ENCODE measurements at places on chromosomes 6 and 20.

DNA sequence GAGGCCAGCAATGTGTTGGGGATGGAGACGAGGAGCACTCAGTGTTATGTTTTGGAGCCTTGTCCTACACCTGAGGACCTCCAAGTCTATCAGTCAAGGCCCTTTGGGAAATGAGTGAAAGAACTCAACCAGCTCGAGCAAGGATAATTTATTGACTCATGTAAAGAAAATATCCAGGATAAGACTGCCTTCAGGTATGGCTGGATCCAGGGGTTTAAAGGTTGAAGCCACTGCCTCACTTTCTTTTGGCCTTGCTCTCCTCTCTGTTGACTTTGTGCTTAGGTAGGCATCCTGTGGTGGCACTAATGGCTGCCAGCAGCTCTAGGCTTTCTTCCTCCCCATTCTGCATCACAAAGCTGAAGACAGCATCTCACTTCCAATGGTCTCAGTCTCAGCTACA is 66.3 kb upstream of the ZNFX1 start:
- DNase-seq, result no peak

GRCh38 chr20:38730167-38730988 is 6.1 kb downstream of the SLC32A1 start:
- DNase-seq, result no peak

DNA sequence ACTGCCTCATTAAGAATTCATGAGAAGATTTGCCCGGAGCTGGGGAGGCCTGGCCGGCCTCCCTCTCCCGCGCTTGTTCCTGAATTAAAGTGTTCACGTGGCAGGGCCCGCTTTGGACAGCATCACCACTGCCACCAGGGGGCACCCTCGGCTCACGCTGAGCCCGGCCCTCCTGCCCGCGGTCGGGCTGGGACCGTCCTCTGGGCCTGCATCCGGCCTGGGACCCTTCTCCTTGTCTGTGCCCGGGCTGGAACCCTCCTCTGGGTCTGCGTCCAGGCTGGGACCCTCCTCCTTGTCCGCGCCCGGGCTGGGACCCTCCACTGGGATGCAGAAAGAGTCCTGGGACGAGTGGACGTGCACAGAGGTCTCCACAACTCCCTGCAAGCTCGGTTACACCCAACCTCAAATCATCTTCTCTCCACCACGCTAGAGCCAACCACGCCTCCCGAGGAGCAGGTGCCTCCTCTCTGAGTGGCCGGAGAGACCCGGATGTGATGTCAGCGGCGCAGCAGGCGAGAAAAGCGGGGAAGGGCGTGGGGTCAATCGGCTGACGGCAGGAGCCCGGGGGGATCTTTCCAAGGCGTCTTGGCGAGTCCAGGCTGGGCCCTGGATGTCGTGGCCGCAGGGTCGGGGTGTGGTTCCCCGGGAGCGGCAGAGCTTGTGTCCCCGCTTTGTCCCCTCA is 50.9 kb upstream of the DACT2 start:
- DNase-seq, result peak; percentile 30

GRCh38 chr6:12314751-12315150 is 24.6 kb downstream of the EDN1 start:
- no peak for DNase-seq

- DNase-seq, result no peak
Observed at GRCh38 chr20:47789764-47790579, 4.7 kb upstream of the SULF2 start.

DNA sequence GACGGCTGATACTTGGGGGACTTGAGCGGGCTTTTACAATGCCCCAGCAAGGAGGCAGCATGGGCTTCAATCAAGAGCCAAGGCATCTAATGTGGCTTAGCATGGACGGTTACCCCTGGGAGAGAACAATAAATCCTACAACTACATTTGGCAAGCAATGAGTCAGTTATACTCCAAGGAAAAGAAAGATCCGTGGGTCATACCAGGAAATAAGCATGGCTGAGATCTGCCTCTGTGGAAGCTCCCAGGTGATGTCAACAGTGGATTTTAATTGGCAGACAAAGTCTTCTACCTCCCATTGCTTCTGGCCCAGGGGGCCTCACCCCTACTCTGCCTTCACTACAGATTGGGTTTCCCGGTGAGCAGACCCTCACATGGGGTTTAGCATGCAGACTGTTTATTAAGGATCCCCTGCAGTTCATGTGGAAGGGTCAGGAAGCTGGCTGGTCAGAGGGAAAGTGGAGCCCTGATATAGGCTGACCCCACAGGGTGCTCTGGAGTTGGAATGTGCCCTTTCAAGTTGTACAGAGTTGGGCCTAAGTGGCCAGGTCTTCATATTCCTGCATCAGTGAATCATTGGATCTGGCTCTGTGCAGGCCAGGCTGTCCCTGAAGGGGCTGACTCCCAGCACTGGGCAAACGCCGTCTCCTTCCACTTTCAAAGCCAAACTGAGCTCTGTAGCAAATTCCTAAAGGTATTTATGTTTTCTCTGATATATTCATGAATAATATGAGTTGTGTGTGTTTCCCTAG is 91.3 kb upstream of the GGTLC1 start:
- DNase-seq, result no peak

DNA sequence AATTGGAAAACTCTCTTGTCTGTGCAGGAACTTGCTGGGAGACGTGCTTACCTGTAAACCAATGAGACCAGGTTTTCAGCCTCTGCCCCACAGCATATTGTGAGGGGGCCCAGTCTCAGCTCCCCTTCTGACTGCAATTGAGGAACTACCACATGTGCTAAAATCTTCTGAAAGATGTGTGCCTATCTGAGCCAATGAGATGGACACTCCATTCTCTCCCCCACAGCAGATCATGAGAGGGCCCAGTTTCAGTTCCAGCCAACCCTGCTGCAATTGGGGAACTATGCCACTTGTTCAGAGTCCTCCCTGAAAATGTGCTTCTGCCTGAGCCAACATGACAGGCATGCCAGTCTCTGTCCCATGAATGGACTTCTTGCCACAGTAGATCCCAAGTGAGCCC is 20.9 kb upstream of the PI3 start:
- DNase-seq, result no peak

DNA sequence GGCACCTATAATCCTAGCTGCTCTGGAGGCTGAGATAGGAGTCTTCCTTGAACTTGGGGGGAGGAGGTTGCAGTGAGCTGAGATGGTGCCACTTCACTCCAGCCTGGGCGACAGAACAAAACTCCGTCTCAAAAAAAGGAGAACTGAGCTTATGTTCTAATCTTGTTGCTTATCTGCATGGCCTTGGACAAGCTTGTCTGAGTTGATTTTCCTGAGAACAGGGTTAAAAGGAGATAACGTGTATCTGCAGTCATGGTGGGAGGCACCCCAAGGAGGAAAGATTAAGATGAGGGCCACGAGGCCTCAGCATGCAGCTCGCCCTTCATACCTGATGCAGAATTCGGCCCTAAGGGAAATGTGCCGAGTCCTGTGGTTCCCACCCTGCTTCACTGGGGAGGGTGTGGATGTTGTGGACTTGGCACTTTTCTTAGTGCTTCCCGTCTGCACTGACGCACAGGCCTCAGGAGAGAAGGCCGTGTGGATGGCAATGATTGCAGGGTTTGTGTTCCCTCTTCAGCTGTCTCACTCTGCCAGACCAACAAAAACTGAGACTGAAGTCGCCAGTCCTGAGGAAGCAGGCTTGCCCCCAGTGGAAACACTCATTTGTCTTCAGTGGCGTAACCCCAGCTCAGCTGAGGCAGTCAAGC is 56.3 kb downstream of the EZR start:
- no peak for DNase-seq

GRCh38 chr6:137957471-137957870 is 90.4 kb downstream of the TNFAIP3 start:
- no peak for DNase-seq

GRCh38 chr6:40899684-40900155 is 139.3 kb downstream of the UNC5CL start:
- no peak for DNase-seq

- no peak for DNase-seq
Observed at GRCh38 chr6:108959972-108960582, 111.9 kb downstream of the ARMC2 start.

DNA sequence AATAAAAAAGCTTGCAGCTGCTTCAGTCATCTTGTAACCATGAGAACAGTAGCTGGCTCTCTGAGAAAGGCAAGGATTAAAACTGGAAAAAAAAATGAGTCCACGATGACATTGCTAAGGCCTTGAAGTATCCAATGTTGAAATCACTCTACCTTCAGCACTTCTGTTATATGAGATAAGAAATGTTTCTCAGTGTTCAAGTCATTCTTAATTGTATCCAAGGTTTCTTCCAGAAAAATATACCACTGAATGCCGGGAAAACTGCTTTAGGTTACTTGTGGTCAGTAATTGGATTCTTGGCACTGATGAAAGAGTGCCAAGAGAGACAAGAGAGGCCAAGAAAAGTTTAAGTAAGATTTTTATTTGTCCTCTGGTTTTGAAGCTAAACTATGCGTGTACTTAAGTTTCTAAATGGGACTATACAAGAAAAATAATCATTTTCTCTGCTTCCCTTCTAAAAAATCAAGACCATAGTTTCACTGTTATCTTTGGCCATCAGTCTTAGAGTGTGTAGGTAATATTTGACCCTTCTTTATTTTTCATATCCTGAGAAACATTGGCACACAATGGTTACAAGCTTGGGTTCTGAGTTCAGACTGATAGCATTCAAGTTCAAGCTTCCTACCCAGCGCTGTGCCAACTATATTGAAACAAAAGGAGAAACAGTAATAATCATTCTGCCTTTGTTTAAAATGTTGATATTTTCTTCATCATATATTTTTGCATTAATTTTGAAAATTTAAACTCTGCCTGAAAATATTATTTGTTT is 84.6 kb downstream of the TRDN start:
- DNase-seq, result no peak

DNA sequence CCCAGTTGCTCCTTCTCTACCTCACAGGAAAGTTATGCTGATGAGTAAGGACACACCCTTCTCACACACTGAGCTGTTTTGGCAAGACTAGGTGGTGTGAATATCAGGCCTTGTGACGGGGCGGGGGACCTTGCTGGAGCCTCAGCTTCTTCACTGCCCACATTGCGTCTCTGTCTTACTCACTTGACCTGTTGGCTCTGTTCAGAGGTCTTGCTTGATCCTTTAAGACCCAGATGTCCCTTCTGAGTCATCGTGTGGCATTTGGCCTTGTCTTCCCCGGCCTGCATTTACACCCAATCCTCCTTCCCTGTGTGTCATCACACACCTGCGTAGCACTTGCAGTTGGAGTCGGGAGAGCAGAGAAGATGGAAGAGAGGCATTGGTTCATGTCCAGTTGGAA is 8.3 kb upstream of the PRND start:
- no peak for DNase-seq

DNA sequence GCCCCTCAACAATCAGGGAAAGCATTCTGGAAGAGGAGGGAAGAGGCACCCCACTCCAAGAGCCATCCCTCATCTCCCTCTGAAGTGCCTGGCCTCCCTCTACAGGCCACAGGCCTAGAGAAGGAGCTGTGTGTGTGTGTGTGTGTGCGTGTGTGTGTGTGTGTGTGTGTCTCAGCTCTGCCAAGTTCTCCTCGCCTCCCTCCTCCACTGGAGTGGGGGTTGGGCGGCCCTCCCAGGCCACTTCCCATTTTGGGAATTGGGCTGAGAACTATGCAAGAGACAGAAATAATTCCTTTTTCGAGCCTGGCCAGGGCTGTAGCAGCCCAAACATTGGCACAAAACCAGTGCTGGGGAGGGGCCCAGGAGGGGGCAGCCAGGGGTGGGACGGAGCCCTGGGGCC is 35.7 kb downstream of the KCNB1 start:
- no peak for DNase-seq

- DNase-seq, result no peak
Observed at GRCh38 chr6:148217921-148218320, 124.7 kb upstream of the SASH1 start.

- DNase-seq, result no peak
Observed at GRCh38 chr6:164039954-164040375, 625.4 kb downstream of the QKI start.

DNA sequence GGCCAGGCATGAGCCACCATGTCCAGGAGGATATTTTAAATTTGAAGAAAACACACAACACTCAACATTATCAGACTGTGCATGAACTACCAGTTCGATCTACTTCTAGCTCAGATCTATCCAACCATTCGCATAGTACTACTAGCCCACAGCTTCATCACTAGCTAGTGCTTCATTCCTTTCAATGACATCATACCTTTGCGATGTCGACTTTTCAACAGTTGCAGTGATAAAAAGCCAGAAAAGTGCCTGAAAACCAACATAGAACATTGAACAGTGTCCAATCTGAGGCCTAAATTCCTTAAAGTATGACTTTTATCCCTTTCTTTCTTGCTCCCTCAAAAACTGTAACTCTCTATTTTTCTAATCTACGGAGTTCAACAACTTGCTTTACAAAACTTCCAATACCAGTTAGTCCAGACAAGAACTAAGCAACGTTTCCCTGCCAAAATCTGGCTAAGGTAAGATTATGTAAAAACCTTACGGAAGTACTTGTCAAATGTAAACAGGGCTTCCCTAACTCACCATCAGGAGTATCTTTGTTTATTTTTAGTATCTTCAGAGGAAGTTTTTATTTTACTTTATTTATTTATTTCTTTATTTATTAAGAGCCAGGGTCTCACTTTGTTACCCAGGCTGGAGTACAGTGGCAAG is 434.0 kb upstream of the JARID2 start:
- DNase-seq, result no peak

- no peak for DNase-seq
Observed at GRCh38 chr6:158284007-158284875, 28.0 kb upstream of the TULP4 start.

GRCh38 chr20:49659056-49659455 is 54.6 kb downstream of the B4GALT5 start:
- no peak for DNase-seq

- no peak for DNase-seq
Observed at GRCh38 chr20:49630396-49630951, 62.5 kb upstream of the PTGIS start.

DNA sequence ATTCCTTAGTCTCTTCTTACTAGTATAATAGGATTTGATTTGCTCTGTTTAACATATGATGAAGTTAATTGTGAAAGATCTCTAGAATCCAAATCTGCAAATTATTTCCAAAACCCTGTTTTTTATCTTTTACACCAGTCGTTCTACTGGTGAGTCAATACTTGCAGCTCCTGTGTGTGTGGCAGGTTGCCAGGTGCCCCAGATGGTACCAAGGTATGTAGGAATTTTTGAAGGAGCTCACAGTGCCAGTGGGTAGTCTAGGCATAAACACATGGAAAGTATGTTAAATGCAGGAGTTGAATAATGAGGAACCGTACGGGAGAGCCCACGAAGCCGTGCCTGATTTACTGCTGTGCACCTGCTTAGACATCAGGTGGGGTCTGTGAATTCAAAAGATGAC is 192.2 kb downstream of the FARS2 start:
- no peak for DNase-seq

GRCh38 chr6:14816116-14816859 is 429.6 kb upstream of the JARID2 start:
- no peak for DNase-seq

DNA sequence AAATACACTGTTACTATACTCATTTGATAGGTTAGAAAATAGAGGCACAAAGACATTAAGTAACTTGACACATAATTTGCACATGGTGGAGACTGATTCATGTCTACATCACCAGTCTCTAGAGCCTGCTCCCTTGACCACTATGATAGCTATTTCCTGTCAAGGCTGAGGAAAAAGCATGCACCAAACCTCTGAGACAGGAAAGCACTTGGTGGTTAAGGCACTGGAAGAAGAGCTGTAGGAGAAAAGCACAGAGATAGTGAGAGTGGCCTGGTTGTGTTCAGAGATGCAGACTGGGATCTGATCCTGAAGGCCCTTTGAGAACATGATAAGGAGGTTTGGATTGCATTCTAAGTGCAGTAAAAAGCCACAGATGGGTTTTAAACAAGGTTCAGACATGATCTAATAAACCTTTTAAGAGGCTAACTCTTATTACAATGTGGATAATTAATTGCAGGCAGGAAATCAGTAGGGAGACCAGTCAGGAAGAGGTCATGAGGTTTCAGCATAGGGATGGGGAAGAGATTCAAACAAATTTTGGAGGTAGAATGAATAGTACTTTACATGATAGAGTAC is 168.9 kb downstream of the PHF3 start:
- DNase-seq, result no peak

Data from NCI-H510A (cell line).